ENCODE measurements at places on chromosomes 2 and 18. TPM values are rescaled to one million over a fixed set of nuclear protein-coding genes. Genes with fewer than 3 reads are reported as not detected.

The GPR155 gene
- total RNA-seq = 0.37 TPM

GRCh38 chr18:54780970-54781369, 47.3 kb upstream of the RAB27B start:
- no peak for DNase-seq

The FSHR gene
- not detected for total RNA-seq

DNA sequence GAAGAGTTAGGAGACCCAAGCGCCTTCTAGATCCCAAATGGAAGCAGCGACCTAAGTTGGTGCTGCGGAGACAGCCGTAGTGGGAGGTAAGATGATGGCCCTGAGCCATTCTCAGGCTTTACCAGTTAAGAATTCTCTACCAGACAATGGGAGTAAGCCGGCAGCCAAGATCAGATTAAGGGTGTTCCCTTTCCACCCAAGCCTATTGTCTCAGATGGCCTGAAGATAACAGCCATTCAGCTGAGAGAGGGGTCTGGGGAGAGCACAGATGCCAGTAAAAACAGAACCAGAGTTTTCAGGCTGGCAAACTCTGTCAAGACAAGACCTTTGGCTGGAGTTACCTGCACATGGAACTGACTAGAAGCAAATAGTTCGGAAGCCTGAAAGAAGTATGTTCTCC, 191.7 kb upstream of the HAAO start:
- peak; percentile 84 for DNase-seq

GRCh38 chr2:202721621-202722020, 86.9 kb downstream of the FAM117B start:
- no peak for DNase-seq
